ENCODE measurements at places on chromosomes 7 and 10. TPM values are rescaled to one million over a fixed set of nuclear protein-coding genes. Genes with fewer than 3 reads are reported as not detected.

Gene TFEC
- total RNA-seq, result 4.3 TPM

Gene GCK
- 1.4 TPM for total RNA-seq

Gene SLC16A9
- total RNA-seq, result 0.54 TPM

Gene CUTC
- 30.7 TPM for total RNA-seq

Gene AKR1C3
- total RNA-seq, result 6.1 TPM

- H3K4me3 ChIP-seq, result no peak overlapping the region
- DNase-seq, result peak; percentile 68
- H3K27me3 ChIP-seq, result no peaks in the 10 kb centered on the region
- H3K27ac ChIP-seq, result no peak overlapping the region
These were observed 311.6 kb downstream of the CCDC3 start for GRCh38 chr10:12689893-12690292.

GRCh38 chr10:110414548-110415309, 83.0 kb upstream of the DUSP5 start:
- H3K27ac ChIP-seq, result no peak overlapping the region
- no peak for DNase-seq
- no peaks in the 10 kb centered on the region for H3K27me3 ChIP-seq
- H3K36me3 ChIP-seq, result no peaks in the 10 kb centered on the region

- peaks cover 26% of the 10 kb centered on the region for H3K4me1 ChIP-seq
- DNase-seq, result peak; percentile 37
- no peaks in the 10 kb centered on the region for H3K36me3 ChIP-seq
- no peak overlapping the region for H3K4me3 ChIP-seq
These were observed 7.1 kb upstream of the TLX1 start for GRCh38 chr10:101123815-101124617.

- no peak overlapping the region for H3K27ac ChIP-seq
- no peak for DNase-seq
- H3K27me3 ChIP-seq, result no peaks in the 10 kb centered on the region
- H3K4me1 ChIP-seq, result no peaks in the 10 kb centered on the region
- no peaks in the 10 kb centered on the region for H3K36me3 ChIP-seq
These were observed 58.0 kb downstream of the PLXNA4 start for GRCh38 chr7:132518102-132518838.

- peak overlapping the region; percentile 66 for H3K27ac ChIP-seq
- no peaks in the 10 kb centered on the region for H3K36me3 ChIP-seq
- no peaks in the 10 kb centered on the region for H3K4me1 ChIP-seq
- H3K27me3 ChIP-seq, result no peaks in the 10 kb centered on the region
- H3K4me3 ChIP-seq, result no peak overlapping the region
These were observed 224.4 kb downstream of the C7orf25 start for GRCh38 chr7:42687211-42688055.

- H3K4me3 ChIP-seq, result no peak overlapping the region
- H3K36me3 ChIP-seq, result no peaks in the 10 kb centered on the region
- no peak overlapping the region for H3K27ac ChIP-seq
These were observed 304.2 kb downstream of the SDK1 start for GRCh38 chr7:3605222-3605621.

- no peak overlapping the region for H3K27ac ChIP-seq
- no peaks in the 10 kb centered on the region for H3K36me3 ChIP-seq
- H3K4me3 ChIP-seq, result peak overlapping the region; percentile 29
- peaks cover 49% of the 10 kb centered on the region for H3K27me3 ChIP-seq
- H3K4me1 ChIP-seq, result peaks cover 35% of the 10 kb centered on the region
These were observed 347.5 kb downstream of the DNAJB6 start for GRCh38 chr7:157684157-157684908.

- H3K27me3 ChIP-seq, result no peaks in the 10 kb centered on the region
- H3K4me3 ChIP-seq, result no peak overlapping the region
- H3K27ac ChIP-seq, result no peak overlapping the region
- no peak for DNase-seq
These were observed 642.0 kb downstream of the SDK1 start for GRCh38 chr7:3942816-3943745.

- no peak overlapping the region for H3K4me3 ChIP-seq
- no peaks in the 10 kb centered on the region for H3K27me3 ChIP-seq
- no peak overlapping the region for H3K27ac ChIP-seq
- no peaks in the 10 kb centered on the region for H3K36me3 ChIP-seq
- H3K4me1 ChIP-seq, result no peaks in the 10 kb centered on the region
These were observed 31.8 kb downstream of the AOAH start for GRCh38 chr7:36692456-36692855.

DNA sequence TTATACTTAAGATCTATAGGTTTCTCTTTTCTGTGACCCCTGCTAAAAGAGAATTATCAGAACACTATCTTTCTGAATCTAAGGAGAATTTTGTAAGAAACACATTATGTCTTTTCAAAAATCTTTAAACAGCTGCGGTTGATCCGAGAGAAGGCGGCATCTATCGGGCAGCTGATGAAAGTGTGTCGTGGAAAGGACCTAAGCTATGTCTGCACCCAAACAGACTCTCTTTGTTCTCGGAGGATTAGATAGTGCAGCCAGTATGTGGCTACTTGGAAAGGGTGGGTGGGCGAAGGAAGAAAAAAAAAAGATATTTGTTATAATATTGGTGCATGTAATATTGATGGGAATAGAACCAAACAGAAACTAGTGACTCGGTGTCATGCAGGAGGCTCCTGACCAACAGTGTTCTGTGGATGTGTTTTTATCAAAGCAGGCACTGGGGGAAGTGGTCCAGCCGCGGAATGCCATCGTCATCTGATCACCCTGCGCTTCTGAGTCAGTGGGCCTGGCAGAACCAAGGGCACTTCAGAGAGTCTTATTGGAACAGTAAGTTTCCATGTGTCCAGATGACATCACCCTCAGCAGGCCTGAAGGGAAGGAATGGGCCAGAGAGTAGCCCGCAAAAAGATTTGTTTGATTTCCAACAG, 509.7 kb upstream of the AKR1E2 start:
- no peak overlapping the region for H3K4me3 ChIP-seq
- peak; percentile 76 for DNase-seq
- H3K4me1 ChIP-seq, result no peaks in the 10 kb centered on the region
- H3K36me3 ChIP-seq, result no peaks in the 10 kb centered on the region
- no peaks in the 10 kb centered on the region for H3K27me3 ChIP-seq
- no peak overlapping the region for H3K27ac ChIP-seq

GRCh38 chr10:109114579-109114978, 808.7 kb downstream of the XPNPEP1 start:
- no peaks in the 10 kb centered on the region for H3K36me3 ChIP-seq
- DNase-seq, result no peak
- H3K27me3 ChIP-seq, result no peaks in the 10 kb centered on the region
- peaks cover 25% of the 10 kb centered on the region for H3K4me1 ChIP-seq

GRCh38 chr7:158885624-158886023, 29.3 kb downstream of the DYNC2I1 start:
- H3K27ac ChIP-seq, result no peak overlapping the region
- H3K4me3 ChIP-seq, result no peak overlapping the region
- H3K27me3 ChIP-seq, result no peaks in the 10 kb centered on the region
- peaks cover 5% of the 10 kb centered on the region for H3K36me3 ChIP-seq
- DNase-seq, result no peak

DNA sequence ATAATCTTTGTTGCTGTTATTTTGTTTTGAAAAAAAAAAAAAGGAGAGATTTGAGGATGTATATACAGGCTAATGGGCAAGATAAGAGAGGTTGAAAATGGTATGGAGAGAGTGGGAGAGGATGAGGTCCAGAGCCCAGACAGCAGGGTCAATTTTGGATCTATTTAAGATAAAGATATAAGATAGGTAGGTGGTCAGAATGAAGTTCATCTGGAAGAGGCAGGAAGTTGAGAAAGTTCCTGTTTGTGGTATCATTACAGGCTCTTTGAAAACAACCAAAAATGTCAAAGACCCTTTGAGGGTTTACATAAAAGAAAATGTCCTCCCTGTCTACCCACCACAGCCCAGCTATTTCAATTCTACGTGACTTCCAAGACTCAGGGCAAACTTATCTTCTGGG, 7.5 kb downstream of the CEP41 start:
- H3K36me3 ChIP-seq, result no peaks in the 10 kb centered on the region
- no peak for DNase-seq
- H3K27ac ChIP-seq, result no peak overlapping the region
- no peak overlapping the region for H3K4me3 ChIP-seq
- peaks cover 17% of the 10 kb centered on the region for H3K4me1 ChIP-seq

DNA sequence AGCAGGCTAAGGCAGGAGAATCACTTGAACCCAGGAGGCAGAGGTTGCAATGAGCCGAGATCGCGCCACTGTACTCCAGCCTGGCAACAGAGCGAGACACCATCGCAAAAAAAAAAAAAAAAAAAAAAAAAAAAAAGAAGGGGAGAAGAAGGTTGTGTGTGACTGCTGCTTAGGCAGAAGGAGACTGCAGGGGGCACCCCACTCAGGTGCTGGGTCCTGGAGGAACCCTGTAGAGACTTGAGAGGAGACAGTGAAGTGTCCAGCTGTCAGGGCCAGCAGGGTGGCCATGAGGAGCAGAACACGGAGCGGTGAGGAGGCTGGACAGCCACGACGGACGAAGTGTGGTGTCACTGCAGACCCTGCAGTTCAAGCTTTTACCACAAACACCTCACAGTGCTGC, 99.0 kb upstream of the NMT2 start:
- no peaks in the 10 kb centered on the region for H3K36me3 ChIP-seq
- H3K27me3 ChIP-seq, result no peaks in the 10 kb centered on the region
- no peak for DNase-seq
- H3K27ac ChIP-seq, result no peak overlapping the region
- H3K4me1 ChIP-seq, result no peaks in the 10 kb centered on the region
- H3K4me3 ChIP-seq, result no peak overlapping the region

DNA sequence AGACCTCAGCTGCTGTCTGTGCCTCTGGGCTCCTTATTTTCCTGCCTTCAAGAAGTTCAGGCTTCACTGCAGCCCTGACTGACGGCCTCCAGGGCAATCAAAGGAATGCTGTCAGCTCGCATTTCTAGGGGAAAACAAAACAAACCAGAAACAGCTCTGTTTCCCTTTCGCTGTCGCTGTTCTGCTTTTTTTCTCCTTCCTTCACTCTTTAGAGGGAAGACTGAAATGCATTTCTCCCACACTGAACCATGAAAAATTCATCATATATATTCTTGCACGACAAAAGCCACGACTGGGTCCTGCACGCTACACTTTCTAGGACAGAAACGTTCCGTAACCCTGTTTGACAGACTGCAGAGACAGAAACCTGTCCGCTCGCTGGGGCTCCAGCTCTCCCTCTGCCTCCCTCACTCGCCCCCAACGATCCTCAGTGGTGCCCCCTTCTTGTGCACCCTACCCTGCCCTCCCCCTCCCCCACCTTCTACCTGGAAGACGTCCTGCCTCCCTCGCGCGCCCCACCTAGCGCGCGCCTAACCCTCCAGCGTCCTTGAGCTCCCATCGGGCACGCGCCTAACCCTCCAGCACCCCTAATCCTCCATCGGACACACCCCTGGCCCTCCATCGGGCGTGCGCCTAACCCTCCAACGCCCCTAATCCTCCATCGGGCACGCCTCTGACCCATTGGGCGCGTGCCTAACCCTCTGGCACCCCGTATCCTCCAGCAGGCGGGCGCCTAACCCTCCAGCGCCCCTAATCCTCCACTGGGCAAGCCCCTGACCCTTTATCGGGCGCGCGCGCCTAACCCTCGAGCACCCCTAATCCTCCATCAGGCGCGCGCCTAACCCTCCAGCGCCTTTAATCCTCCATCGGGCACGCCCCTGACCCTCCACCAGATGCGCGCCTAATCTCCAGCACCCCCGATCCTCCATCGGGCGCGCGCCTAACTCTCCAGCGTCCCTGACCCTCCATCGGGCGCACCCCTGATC, 37.1 kb downstream of the SVOPL start:
- no peak for DNase-seq
- H3K4me3 ChIP-seq, result peak overlapping the region; percentile 36
- no peaks in the 10 kb centered on the region for H3K36me3 ChIP-seq
- no peak overlapping the region for H3K27ac ChIP-seq
- no peaks in the 10 kb centered on the region for H3K27me3 ChIP-seq

DNA sequence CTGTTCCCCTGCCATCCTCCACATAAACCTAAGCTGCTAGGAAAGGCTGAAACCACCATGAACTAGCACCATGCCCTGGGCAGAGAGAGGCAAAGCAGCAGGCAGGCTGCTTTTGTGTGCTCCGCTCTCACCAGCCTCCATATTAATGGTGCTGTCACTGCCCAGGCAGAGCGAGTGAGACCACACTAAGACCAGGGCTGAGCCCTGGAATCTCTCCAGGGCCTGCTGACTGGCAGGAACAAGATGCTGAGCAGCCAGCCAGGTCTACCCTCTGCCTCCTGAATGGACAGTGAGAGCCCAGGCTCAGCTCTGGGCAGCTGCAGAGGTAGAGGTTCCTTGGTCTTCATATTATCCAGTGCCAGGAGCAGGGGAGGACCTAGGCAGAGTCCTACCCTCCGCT, 1.6 kb upstream of the CRHR2 start:
- peaks cover 19% of the 10 kb centered on the region for H3K4me1 ChIP-seq
- no peak for DNase-seq
- peaks cover 28% of the 10 kb centered on the region for H3K27me3 ChIP-seq
- H3K27ac ChIP-seq, result no peak overlapping the region
- no peak overlapping the region for H3K4me3 ChIP-seq

DNA sequence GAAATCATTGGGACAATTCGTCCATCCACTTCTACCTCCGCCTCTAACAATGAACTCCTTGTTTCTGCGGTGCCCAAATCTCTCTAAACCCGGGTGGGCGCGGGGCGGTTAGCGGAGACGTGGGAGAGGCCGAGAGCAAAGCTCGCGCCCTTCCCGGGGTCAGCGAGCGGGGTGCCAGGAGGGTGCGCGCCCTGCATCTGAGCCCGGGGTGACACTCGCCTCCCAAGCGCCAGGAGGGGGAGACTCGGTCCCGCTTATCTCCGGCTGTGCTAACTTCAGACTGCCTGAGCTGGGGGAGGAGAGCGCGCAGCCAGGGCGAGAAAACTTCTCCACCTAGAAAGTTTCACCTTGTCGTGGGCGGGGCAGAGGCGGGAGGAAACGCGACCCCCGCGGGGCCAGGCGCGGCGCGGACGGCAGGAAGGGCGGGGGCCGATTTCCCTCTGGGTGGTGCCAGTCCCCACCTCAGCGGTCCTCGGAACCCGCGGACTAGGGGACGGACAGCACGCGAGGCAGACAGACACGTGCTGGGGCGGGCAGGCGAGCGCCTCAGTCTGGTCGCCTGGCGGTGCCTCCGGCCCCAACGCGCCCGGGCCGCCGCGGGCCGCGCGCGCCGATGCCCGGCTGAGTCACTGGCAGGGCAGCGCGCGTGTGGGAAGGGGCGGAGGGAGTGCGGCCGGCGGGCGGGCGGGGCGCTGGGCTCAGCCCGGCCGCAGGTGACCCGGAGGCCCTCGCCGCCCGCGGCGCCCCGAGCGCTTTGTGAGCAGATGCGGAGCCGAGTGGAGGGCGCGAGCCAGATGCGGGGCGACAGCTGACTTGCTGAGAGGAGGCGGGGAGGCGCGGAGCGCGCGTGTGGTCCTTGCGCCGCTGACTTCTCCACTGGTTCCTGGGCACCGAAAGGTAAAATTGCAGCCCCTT, at the start of gene MET:
TSS of gene MET (plus strand) at position 516 of the 915 bp plus-strand sequence. CDS start 26,889 bp downstream, outside the sequence.
- no peaks in the 10 kb centered on the region for H3K36me3 ChIP-seq
- H3K27me3 ChIP-seq, result no peaks in the 10 kb centered on the region
- H3K4me3 ChIP-seq, result peak within 1 kb of the TSS; percentile 74
